Activated naive CD4-positive, alpha-beta T cell (primary cell): ENCODE measurements at places on chromosomes 2 and 18.

GRCh38 chr2:126664234-126664633 lies 8.3 kb downstream of the GYPC start:
- no peak for DNase-seq

DNA sequence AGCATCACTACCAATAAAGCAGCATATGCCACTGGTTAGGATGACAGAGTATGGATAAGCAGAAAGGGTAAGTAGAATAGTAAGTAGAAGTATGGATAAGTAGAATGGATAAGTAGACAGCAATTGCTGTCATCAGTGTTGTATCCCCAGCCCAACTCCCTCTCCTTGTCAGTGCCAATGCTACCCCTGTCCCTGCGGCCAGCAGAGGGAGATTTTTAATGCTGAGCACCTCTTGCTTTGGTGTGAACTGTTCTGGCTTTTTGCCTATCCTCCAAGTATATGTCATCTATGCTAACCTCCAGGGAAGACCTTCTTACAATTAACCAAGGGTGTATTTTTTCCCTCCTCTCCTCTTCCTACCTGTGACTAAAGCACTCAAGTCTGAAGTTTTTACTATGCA lies 136.7 kb upstream of the SPHKAP start:
- DNase-seq = no peak

- no peak for DNase-seq
Observed at GRCh38 chr2:12931186-12931844, 214.6 kb downstream of the TRIB2 start.

GRCh38 chr2:40316620-40317019 lies 135.3 kb downstream of the SLC8A1 start:
- no peak for DNase-seq

GRCh38 chr2:240723851-240724250 lies 32.2 kb downstream of the AQP12A start:
- no peak for DNase-seq

DNA sequence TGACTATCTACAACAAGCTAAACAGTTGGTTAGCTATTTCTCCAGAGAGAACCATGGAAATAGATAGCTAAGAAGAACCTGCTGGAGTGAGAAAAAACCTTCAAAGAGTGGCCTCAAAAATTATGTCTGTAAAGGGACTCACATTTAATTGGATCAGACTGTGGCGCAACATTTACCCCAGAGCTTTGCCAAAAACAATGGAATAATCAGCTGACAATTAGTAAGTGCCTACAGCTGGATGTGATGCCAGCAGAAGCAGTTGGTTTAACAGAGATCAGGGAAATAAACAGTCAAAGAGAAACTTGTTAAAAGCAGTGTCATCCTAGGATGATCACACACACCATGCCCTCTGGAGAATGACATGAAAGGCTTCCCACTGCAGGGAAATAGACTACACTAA lies 310.7 kb downstream of the CLIP4 start:
- DNase-seq = no peak

GRCh38 chr2:72539071-72539552 lies 286.7 kb downstream of the EXOC6B start:
- DNase-seq = no peak

DNA sequence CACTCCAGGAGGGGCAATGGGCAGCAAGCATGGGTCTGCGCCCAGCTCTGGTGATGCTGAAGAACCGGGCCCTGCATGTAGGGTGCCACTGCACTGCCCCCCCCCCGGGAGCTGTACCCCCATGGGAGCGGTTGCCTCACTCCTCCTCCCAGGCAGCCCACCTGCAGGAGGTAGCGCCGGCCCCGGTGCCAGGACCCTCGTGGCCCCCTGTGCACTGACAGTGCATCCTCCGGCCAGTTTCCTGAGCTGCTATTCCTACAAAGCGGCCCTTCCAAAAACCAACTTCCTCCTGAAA lies 109.4 kb downstream of the ZNF516 start:
- DNase-seq = no peak

DNA sequence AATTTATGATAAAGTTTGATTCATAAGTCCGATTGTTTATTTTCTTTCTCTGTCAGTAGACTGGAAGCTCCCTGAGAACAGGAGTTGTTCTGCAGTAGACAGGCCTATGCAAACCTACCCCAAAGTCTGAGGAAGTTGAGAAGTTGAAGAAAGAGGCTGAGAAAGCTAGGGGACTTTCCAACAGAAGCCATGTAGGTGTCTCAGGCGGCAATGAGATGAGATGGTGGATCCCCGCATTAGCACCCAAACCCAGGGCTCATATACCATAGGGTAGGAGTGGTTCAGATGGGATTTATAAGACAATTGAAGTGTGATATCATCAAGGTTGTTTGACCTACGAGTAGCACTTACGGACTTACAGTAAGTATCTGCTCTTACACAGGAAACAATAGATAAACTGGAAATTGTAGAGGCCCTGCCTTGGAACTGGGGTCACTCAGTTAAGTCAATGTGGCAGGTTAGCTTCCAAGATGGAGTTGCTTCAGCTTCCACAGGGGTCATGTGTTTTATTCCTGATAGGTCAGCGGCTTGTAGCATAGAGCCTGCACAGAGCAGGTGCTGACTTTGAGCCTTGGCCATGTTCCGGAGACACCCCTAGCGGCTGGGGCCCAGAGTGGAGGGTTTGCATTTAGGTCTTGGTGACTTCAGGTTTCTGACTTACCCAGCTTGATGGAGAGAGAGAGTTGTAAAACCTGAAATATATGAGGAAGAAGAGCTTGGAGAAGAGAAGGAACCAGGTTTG lies 2.3 kb upstream of the PSD4 start:
- DNase-seq = no peak

- no peak for DNase-seq
Observed at GRCh38 chr2:96655526-96655925, 13.0 kb downstream of the FER1L5 start.

DNA sequence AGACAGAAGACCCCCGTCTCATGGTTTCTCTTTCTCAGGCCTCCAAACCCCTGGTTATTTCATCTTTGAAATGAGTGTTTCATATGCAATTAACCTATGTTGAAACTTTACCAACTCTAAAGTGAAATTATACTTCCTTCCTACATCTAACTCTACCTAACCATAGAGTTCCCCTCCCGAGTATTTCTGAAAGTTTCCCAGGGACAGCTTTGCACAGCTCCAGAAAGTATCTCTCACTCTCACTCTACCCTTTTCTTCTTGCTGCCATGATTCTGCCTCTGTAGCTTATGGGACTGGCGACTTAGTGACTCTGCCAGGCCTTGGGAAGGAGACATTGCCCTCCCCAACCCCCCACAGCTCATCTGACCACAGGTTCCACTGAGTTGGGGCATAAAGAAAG lies 107.9 kb downstream of the B3GNT2 start:
- DNase-seq = no peak

GRCh38 chr2:109285244-109285651 lies 156.2 kb downstream of the SH3RF3 start:
- no peak for DNase-seq

DNA sequence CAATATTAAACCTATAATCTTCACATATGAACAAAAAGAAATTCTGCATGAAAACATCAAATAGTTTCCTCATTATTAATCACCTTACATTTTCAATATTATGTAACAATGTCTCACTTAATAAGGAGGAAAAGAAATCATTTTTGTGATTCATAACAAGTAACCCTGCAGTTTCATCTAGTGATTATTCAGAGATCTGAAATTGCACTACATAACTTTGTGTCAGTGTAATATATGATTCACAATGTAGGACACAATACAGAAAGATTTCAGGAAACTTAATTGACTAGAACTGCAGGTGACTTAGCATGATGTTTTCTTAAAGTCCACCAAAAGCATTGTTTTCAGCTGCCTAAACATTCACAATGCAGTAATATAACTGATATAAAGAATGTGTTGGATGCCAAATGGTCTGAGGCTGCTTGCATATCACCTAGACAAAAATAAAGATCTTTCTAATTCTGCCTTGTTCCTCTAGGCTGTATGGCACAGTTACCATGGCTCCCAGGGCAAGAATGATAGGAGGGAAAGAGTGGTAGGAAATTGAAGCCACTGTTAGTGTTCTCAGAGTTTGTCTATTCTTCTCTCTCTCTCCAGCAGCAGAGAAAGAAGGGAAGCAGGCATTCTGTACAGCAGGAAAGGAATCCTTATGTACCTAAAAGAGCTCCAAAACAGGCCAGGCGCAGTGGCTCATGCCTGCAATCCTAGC lies 366.6 kb downstream of the FSIP2 start:
- no peak for DNase-seq

GRCh38 chr2:165893556-165893955 lies 60.0 kb downstream of the TTC21B start:
- no peak for DNase-seq

DNA sequence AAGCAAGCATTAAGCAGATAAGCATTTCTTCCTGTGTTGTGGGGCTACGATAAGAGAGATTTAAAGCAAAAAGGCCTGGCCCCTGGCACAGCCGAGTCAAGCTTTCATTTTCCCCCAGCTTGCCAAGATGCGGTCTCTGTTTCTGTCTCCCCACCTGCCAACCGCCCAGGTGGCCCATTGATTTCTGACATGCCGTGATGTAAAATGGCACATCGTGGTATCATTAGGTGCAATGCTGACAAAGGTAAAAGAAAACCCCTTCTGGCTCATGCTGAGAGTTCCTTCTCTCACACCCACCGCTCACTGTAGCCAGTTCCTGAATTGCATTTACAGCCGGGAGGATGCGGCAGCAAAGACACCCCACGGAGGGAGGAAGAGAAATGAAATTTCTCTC lies 62.8 kb downstream of the BOD1L2 start:
- no peak for DNase-seq

DNA sequence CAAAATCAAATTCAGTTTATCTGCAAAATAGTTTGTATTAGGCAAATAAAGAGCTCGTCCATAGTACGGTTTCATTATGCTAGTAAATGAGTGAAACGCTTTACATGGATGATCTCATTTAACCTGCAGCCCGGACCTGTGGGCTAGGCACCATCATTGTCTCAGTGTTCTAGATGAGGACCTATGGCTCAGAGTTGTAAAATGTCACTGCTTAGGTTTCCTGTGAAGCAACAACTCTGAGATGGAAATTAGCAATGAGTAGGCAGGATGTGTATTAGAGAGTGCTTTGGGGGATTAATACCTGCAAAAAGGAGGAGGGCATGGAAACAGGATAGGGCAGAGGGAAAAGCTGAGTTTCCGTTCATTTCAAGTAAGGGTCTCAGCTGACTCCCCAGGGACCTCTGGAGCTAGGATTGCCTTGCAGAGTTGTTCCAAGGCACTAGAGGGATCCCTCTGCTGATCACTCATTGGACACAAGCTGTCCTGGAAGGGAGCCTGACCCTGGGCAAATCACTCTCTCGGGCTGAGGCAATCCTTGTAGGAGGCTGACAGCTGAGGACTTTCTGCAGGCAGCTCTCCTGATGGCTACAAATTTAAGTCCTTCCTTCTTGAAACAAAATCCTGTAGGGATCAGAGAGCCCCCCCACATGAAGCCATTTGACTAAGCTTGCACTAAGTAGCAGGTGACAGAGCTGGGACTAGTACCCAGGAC lies 58.8 kb upstream of the SIX2 start:
- no peak for DNase-seq

GRCh38 chr18:35467624-35468016 lies 30.1 kb downstream of the INO80C start:
- DNase-seq = no peak
